ENCODE measurements at places on chromosomes 3 and 15. TPM values are rescaled to one million over a fixed set of nuclear protein-coding genes. Genes with fewer than 3 reads are reported as not detected.

SH2D7 gene
- total RNA-seq = not detected

NLGN1 gene
- 1.3 TPM for total RNA-seq

FANCD2OS gene
- not detected for total RNA-seq

CFAP92 gene
- total RNA-seq = not detected
